ENCODE measurements at places on chromosomes 5 and 9.
A peak's percentile ranks its signal among the peaks of the same experiment; 100 is the strongest.

DNA sequence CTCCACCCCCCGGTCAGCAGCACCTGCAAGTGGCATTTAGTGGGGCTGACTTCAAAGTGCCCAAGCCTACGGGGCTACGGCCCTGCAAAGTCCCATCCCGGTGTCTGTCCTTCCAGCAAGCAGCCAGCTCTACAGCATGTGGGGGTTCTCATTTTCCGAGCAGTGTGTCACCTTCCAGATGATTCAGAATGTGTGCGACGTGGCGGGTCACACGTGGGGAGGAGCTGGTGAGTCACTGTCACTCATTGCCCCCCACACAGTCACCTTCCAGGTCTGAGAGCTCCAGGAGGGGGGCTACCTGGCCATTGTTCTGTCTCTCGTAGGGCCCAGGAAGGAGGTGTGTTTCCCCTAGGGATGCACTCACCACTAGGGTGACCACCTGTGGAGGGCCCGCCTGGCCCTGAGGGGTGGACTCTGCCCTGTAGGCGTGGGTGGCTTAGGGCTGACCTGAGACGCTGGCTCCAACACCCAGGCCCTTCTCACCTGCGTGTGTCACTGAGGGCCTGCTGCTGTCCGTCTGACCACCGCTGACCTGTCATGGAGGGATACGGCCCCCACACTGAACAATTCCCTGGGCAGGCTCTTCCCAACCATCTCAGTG is 70.2 kb downstream of the SEMA4D start:
- no peak for DNase-seq

DNA sequence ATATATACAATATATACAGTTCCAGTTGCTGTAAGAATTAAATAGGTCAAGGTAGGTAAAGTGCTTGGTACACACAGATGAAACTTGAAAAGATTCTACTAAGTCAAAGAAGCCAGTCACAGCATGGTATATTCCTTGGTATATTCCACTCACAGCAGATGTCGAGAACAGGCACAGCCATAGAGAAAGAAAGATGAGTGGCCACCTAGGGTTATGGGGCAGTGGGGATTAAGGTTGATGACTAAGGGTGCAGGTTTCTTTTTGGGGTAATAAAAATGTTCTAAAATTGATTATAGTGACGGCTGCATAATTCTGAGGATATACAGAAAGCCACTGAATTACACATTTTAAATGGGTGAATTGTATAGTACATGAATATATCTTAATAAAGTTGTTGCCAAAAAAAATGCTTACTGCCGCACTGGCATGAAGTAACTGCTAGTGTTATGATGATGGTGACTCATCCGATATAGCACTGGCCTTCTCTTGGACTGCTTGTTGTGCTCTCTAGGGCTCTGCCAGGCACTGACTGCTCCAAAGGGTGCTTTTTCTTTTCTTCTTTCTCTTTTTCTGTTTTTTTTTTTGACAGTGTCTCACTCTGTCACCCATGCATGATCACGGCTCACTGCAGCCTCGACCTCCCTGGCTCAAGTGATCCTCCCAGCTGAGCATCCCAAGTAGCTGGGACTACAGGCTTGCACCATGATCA is 23.5 kb downstream of the TBC1D2 start:
- no peak for DNase-seq

DNA sequence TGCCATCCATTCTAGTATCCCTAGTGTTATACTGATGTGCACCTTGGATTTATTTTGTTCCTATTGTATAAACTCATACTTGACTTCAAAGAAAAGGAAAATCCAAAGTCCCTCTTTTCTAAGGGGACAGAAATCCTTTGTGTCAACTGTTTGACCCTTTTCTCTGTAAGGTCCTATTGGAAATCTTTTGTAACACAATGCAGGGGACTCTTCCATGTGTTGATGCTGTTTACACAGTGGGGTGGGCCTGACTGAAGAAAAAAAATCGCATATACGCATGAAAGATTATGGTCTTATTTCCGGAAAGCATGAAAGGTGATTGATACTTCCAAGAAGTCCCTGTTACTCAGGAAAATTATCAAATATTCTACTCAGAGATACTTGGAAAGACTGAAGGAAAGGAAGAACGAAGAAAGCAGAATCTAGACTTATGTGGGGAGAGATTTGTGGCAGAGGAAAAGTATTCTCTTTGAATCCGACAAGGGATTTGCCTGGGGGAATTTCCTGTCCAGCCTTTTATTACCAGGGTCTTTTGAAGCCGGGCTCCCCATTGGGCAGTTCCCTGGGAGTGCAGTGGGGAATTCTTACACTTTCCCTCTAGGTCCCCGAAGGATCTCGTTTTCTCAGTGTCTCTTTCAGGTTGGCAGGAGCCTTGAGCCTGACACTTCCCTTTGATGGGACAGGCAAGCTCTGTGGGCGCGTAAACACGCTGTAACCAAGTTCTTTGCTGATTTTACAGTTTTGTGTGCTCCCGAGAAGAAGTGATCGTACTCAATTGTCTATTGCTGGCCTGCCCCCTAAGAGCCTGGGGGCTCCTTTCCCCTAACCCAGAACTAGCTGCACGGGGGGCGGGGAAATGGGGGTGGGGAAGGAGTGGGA is 779 bp upstream of the VCAN start:
- DNase-seq, result no peak

DNA sequence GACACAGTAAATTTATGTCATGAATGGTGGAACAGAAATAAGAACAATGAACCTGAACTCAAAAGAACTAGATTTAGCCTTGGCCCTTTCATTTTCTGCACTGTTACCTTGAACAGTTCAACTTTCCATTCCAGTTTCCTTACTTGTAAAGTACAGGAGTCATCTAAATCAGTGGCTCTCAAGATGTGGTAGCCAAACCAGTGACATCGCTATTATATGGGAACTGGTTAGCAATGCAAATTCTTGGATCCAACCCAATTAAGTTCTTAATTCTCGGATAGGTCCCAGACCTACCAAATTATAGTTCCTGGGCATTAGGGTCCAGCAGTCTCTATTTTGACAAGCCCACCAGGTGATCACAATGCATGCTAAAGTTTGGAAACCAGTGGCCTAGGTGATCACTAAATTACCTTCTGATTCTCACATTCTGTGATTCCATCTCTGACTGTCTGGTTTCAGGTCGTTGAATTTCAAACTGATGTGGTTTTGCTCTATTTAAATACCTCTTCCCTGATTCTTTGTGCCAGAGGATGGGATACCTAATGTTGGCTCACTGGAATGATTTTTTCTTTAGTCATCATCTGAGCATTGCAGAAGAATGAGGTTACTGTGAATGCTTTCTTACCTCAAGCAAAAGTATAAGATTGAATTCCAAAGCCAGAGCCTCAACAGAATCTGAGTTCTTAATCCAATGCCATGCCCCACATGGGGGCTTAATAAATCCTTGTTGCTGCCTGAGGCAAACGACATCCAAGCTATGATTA is 253.8 kb downstream of the ENC1 start:
- DNase-seq, result no peak

- no peak for DNase-seq
Observed at GRCh38 chr9:1222511-1222910, 172.4 kb downstream of the DMRT2 start.

- DNase-seq, result no peak
Observed at GRCh38 chr9:28082671-28083070, 509.4 kb upstream of the C9orf72 start.

- no peak for DNase-seq
Observed at GRCh38 chr5:179609834-179610108, 13.7 kb downstream of the HNRNPH1 start.

GRCh38 chr9:107161338-107161737 is 121.7 kb upstream of the RAD23B start:
- no peak for DNase-seq

GRCh38 chr5:68196876-68197275 is 18.7 kb upstream of the PIK3R1 start:
- no peak for DNase-seq

DNA sequence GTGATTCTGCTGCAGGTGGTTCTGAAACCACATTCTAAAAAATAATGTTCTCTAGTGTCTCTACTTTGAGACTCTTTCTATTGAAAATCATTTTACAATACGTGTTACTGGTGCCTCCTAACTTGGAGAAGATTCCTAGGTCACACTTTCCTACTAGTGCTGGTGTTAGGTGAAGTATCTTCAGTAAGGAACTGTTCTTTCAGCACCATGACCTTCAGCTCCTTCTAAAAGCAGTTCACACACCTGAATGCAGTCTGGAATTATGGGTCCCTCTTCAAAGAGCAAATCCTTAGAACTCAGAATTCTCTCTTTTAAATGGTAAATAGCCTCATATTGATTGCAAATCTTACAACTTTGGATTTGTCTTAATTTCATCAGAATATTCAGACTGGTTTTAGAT is 10.6 kb upstream of the DPYSL3 start:
- no peak for DNase-seq

DNA sequence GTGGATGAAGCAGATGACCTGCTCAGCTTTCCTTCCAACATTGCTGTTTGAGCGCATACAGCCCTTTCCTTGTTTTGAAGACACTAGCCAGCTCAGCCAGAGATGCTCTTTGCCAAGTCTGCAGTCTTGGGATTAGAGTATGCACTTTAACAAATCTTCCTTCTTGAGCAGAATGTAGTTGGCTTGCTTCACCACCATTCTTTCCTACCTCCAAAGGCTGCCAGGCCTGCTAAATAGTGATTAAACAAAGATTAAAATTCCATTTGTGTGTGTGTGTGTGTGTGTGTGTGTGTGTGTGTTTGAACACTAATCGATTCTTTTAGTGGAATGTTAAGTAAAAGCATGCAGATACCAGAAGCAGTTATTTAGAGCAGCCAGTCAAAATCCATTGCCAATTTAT is 97.6 kb downstream of the GALNT10 start:
- DNase-seq, result no peak

DNA sequence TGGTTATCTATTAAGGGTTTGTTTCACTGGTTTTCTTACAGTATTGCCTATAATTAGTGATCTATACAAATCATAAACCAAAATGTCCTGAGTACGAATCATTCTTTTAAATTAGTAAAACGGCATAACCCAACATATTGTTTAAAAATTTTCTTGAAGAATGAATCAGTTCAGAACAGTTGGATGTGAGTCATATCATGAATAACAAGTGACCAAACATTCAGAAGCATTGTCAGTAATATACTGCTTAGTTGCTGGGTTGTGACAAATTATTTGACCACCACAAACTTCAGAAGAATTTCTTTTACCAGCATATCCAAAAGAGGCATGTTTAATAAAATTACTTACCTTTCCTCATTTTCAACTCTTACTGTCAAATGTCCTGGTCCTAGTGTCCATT is 111.2 kb downstream of the UNC13B start:
- no peak for DNase-seq

GRCh38 chr5:72206994-72207393 is 99.7 kb downstream of the MAP1B start:
- DNase-seq, result no peak

DNA sequence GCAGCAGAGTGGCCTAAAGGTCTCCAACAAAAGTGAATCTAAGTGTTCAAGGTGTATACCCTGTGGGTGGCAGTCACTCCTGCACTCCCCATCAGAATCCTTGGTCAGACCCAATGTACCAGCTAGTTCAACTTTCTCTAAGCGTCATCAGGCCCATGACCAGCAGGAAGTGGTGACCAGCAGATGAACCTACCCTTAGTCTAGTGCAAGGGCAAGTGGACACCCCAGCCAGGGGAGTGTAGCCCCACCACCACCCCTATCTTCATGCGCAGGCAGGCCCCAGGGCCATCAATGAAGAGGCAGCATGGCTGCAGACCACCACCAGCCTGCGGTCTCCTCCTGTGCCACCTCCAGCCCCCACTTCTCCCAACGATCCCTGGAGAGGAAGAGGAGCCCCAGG is 213.1 kb downstream of the AGTPBP1 start:
- no peak for DNase-seq

DNA sequence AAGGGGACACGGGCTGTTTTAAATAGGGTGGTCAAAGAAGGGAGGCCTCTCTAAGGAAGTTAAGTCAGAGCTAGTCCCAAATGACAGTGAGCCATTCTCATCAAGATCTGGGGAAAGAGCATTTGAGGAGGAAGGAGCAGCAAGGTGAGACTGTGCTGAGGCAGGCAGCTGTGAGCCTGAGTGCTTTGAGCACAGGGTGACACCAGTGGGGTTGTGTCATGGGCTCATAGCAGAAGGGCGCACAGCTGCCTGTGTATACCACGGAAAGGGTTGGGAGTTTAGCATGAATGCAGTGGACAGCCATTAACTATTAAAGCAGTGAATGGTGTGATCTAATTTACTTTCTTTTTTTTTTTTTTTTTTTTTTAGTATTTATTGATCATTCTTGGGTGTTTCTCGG is 19.2 kb downstream of the DMRT1 start:
- DNase-seq, result no peak

DNA sequence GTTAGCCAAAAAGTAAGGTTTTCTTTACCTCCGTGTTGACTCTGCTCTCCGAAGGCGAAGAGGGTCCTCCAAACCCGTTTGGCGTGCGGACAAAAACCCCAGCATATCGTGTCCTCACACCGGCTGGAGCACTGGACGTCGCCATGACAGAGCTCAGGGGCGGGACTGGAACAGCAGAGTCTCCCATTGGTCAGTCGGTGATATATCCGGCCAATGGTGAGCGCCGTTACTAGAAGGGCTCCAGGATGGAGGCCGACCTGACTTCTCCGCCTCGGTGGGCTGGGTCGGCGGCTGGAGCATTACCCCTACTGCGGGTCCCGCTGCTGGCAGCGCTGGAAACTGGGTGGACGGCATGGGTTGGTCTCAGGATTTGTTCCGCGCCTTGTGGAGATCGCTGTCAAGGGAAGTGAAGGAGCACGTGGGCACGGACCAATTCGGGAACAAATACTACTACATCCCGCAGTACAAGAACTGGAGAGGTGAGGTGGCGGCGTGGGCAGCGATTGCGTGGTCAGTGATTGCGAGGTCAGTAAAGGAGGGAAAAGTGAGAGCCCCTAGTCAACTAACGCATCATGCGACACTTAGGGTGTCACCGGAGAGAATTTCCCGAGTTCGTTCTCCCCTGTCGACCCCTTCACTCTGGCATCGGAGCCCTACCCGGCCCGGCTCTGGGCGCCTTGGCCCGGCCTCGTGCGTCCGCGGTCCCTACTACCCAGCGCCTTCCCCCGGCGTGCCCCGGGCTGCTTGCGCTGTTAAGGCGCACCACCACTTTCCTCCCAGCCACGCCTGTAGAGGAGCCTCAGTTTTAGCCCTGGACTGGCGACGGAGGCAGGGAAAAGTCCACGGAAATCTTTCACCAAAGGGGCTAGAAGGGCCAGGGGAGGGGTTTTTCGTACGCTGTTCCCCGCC is at the start of the genes ERCC8 and NDUFAF2:
Gene ERCC8, minus strand, starts transcription at position 167 of the 909 bp plus-strand sequence. Its CDS starts 62 bp downstream, at position 105.
Gene NDUFAF2, plus strand, starts transcription at position 302 of the 909 bp plus-strand sequence. Its CDS starts 51 bp downstream, at position 353.
- DNase-seq, result peak; percentile 80

Measured in NCI-H187 treated with DMSO at 0.1 percent for 48 hours (cell line).